ENCODE measurements at places on chromosomes 7 and 10.

- DNase-seq, result no peak
Measured at GRCh38 chr10:73465978-73466726, 29.7 kb downstream of the PPP3CB start.

- DNase-seq, result no peak
Measured at GRCh38 chr7:15489383-15489782, 72.4 kb downstream of the AGMO start.

DNA sequence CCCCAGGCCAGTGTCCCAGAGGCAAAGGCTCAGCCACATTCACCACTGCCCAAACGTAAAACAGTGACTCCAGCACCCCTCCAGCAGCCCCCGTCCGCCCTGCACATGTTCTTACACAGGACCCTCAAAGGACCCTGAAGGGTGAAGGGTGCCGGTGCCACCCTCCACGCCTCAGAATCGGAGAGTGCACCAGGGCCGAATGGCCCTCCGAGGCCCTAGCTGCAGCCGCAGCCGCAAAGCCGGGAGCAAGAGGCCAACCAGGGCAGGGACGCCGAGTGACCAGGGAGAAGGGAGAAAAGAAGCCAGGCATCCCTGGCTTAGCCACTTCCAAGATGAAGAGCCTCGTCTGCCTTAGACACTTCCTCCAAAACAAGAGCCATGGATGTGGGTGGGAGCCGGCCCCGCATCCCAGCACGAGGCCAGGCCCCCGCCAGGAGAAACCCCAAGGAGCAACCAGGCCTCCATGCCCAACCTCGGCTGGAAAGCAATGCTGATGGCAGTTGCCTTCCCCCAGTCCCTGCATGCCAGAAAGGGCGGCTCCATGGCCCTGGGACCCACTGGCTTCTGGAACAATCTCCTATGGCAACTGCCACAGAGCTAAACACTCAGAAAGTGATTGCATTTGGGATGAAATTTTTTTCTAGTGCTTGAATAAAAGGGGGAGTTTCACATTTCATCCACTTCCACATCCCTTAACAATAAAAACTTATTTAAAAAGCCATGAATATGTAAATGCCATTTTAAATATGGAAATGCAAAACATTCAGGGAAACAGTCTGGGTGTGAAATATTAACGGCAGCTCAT, 92.3 kb downstream of the MAD1L1 start:
- no peak for DNase-seq

DNA sequence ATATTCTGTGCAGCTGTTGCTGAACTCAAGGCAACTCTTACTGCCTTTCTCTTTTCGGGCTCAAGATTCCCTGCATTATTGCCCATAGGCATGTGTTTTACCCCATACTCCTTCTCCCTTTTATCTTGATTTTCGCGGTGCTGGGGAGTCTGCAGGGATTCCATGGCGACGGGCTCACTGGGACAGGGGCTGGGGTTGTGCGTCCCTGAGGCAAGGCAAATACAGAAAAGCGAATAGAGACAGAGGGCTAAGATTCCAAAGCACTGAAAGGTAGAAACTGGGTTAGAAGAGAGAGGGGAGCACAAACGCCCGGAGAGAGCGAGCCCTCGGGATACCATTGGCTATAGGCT, 519 bp upstream of the RPP38 start:
- no peak for DNase-seq

- DNase-seq, result no peak
Measured at GRCh38 chr7:16774986-16775385, 21.4 kb downstream of the TSPAN13 start.

- peak; percentile 44 for DNase-seq
Measured at GRCh38 chr10:17001961-17002749, 127.5 kb downstream of the CUBN start.

GRCh38 chr7:525740-526139, 6.1 kb upstream of the PDGFA start:
- no peak for DNase-seq
